ENCODE measurements at places on chromosomes 12 and 14. TPM values are rescaled to one million over a fixed set of nuclear protein-coding genes. Genes with fewer than 3 reads are reported as not detected.
A peak's percentile ranks its signal among the peaks of the same experiment; 100 is the strongest.

RHNO1 gene
- 18.8 TPM for total RNA-seq

PEX5 gene
- 25.5 TPM for total RNA-seq

LPCAT3 gene
- total RNA-seq = 22.1 TPM

DNA sequence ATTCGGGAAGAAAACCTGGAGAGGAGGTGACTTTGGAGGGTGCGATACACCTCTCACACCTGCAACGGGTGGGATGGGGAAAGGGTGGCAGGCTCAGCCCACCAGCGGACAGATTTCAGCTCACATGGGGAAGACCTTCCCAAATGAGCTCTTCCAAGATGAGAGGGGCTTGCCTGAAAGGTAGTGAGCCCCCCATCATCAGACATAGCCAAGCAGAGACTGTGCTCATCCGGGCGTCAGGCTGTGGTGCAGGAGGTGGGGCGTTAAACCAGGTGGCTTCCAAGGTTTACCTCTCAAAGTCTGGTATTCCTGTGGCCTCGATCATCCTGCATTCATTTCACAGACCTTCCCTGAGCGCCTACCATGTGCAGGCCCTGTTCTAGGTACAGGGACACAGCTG is 105.4 kb upstream of the FKBP4 start:
- H3K27me3 ChIP-seq = peaks cover 7% of the 10 kb centered on the region
- peak; percentile 46 for DNase-seq
- peaks cover 12% of the 10 kb centered on the region for H3K4me1 ChIP-seq
- H3K36me3 ChIP-seq = peaks cover 43% of the 10 kb centered on the region
- H3K4me3 ChIP-seq = no peak overlapping the region
- H3K27ac ChIP-seq = no peak overlapping the region

DNA sequence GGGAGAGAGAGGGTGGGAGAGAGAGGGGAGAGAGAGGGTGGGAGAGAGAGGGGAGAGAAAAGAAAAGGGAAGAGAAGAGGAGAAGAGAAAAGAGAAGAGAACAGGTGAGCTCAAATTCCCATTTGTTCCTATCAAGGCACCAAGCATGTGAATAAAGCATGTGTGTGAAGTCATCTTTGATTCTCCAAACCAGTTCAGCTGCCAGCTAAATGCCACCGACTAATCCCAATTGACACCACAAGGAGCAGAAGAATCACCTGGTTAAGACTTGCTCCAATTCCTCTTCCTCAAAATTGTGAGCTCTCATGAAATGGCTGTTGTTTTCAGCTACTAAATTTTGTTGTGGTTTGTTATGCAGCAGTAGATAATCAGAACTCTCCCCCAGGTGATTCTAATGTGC is 188.9 kb downstream of the TMX1 start:
- no peak for DNase-seq
- no peaks in the 10 kb centered on the region for H3K27me3 ChIP-seq
- peaks cover 32% of the 10 kb centered on the region for H3K4me1 ChIP-seq
- no peaks in the 10 kb centered on the region for H3K36me3 ChIP-seq
- no peak overlapping the region for H3K4me3 ChIP-seq

DNA sequence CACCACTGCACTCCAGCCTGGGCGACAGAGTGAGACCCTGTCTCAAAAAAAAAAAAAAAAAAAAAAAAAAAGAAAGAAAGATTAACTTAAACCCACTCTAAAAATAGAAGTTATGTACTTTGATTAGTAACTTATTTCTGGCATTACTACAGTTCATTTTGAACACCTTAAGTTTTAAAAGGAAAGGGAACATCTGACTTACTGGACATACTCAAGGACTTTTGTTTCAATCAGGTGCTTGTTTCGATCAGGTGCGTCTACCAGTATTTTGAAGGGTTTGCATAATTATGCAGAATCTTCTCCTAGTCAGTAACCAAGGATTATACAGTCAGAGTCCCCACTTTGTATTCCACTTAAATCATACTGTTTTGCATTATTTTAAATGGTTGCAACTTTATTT is 105.6 kb downstream of the DERA start:
- H3K27me3 ChIP-seq = no peaks in the 10 kb centered on the region
- peaks cover 22% of the 10 kb centered on the region for H3K4me1 ChIP-seq
- no peak for DNase-seq
- H3K27ac ChIP-seq = no peak overlapping the region

DNA sequence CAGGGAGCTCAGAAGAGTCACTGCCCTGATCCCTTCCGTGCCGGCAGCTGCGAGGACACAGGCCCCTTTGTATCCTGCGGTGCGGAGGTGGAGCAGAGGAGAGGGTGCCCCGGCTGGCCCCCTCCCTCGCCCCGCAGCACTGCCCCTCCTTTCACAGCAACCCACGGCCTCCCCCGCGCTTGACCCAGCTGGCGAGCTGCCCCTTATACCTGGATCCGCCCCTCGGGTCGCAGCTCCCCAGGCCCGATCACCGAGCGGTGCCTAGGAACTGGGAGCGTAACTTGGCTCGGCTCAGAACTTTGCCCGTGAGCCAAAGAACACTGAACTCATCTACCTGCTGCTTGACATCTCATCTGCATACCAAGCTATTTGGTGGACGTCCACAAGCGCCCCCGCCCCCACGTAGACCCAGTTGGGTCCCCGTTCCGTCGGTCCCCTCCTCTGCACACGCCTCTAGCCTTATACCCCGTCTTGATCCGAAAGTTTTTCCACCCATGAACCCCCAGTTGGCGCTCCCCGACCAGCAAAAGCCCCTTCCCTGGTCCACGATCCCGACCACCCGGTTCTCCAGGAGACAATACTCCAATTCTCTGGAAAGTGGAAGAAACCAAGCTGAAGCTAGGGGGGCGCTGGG is 697 bp upstream of the DNAJC14 start:
- H3K27ac ChIP-seq = peak overlapping the region; percentile 98
- peaks cover 61% of the 10 kb centered on the region for H3K4me1 ChIP-seq
- no peaks in the 10 kb centered on the region for H3K27me3 ChIP-seq

GRCh38 chr12:93853698-93854478 is 176.7 kb downstream of the CRADD start:
- no peak overlapping the region for H3K27ac ChIP-seq
- no peak overlapping the region for H3K4me3 ChIP-seq
- DNase-seq = no peak
- H3K4me1 ChIP-seq = peaks cover 1% of the 10 kb centered on the region
- H3K27me3 ChIP-seq = no peaks in the 10 kb centered on the region

DNA sequence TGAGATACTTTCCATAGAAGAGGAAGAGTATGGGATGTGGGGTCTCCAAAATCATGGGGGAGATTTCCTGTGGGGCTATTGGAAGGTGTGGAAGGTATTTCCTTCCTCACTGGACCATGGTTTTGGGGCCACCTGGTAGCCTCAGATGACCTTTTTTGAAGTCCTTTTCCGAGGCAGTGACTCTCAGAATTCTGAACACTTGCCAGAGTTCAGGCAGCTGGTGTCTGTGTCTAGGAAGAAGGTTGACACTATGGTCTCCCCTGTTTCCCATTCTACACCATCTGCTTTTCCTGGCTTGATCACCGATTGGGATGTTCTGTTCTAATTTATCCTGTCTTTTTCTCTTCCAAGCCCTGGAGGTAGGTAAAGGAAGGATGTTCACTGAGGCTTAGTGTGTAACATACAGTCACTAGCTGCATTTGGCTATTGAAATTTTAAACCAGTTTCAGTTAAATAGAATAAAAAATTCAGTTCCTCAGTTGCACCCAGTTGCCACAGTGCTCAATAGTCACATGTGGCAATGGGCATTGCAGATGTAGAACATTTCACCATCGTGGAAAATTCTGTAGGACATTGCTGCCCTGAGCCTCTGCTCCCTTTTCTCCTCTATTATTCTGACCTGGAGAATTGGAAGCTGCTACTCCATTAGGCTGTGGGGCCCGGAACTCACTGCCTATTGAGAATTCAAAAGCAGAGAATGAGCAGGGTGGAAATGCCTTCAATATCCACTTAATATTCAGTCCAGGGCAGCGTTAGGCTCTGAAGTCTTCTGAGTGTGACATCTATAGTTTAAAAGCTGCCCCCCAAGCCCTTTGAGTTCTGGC is 11.0 kb upstream of the PLEKHG3 start:
- H3K27ac ChIP-seq = no peak overlapping the region
- H3K36me3 ChIP-seq = no peaks in the 10 kb centered on the region
- peaks cover 16% of the 10 kb centered on the region for H3K4me1 ChIP-seq
- no peak overlapping the region for H3K4me3 ChIP-seq
- peaks cover 2% of the 10 kb centered on the region for H3K27me3 ChIP-seq

- H3K36me3 ChIP-seq = peaks cover 6% of the 10 kb centered on the region
- H3K4me3 ChIP-seq = no peak overlapping the region
- no peak overlapping the region for H3K27ac ChIP-seq
- no peak for DNase-seq
Measured at GRCh38 chr12:127861406-127861805, 405.6 kb upstream of the TMEM132C start.

- peaks cover 6% of the 10 kb centered on the region for H3K36me3 ChIP-seq
- H3K27me3 ChIP-seq = no peaks in the 10 kb centered on the region
- no peak overlapping the region for H3K4me3 ChIP-seq
- peak overlapping the region; percentile 33 for H3K27ac ChIP-seq
- no peak for DNase-seq
Measured at GRCh38 chr14:89551432-89551831, 134.4 kb upstream of the FOXN3 start.

- H3K27me3 ChIP-seq = peaks cover 6% of the 10 kb centered on the region
- H3K4me3 ChIP-seq = no peak overlapping the region
- H3K36me3 ChIP-seq = no peaks in the 10 kb centered on the region
- no peaks in the 10 kb centered on the region for H3K4me1 ChIP-seq
Measured at GRCh38 chr12:117596968-117597367, 235.5 kb upstream of the NOS1 start.

- no peak overlapping the region for H3K4me3 ChIP-seq
- peak overlapping the region; percentile 58 for H3K27ac ChIP-seq
- no peaks in the 10 kb centered on the region for H3K36me3 ChIP-seq
- H3K27me3 ChIP-seq = no peaks in the 10 kb centered on the region
Measured at GRCh38 chr12:76409074-76409473, 60.9 kb upstream of the BBS10 start.
